ENCODE measurements at places on chromosomes 2 and 18.

GRCh38 chr18:34633368-34633767 is 76.7 kb upstream of the DTNA start:
- no peaks in the 10 kb centered on the region for H3K4me1 ChIP-seq
- no peaks in the 10 kb centered on the region for H3K36me3 ChIP-seq
- DNase-seq = no peak
- H3K27ac ChIP-seq = no peak overlapping the region
- H3K4me3 ChIP-seq = no peak overlapping the region

DNA sequence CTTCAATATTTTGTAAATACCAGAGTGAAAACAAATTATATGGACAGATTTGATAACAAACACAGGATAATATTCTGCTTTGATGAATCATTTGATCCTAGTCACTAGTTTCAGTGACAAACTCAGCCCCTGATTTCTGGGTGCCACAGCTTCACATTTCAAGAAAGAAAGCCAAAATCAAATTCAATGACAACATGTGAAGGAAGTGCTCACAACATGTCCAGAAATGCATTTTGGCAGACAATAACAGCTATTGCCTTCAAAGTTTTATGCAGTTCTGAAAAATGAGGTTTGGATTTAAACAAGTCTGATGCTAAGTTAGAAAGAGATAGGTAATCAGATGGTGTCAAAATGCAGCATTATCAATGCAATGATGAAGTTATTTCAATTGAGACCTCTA is 106.9 kb upstream of the PIEZO2 start:
- H3K4me1 ChIP-seq = no peaks in the 10 kb centered on the region
- no peak overlapping the region for H3K27ac ChIP-seq
- peaks cover 7% of the 10 kb centered on the region for H3K27me3 ChIP-seq
- DNase-seq = no peak

DNA sequence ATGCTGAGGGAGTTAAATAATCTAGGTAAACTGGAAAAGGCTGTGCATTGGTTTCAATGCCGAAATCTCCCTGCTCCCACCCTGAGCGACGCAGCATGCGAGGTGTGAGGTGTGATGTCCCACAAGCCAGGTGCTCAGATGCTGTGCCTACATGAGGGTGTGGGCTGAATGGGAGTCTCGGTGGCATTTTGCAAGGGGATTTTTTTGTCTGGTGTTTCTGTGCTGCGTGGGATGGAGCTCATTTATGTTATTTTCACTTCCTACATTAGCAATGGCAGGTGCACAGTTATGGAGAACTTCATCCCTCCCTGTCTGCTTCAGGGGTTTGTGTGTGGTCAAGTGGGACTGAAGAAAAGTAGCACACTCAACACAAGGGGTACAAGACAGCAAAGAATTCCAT is 110.2 kb upstream of the CCDC68 start:
- no peaks in the 10 kb centered on the region for H3K4me1 ChIP-seq
- no peak overlapping the region for H3K4me3 ChIP-seq
- H3K27me3 ChIP-seq = no peaks in the 10 kb centered on the region
- no peaks in the 10 kb centered on the region for H3K36me3 ChIP-seq
- DNase-seq = no peak

DNA sequence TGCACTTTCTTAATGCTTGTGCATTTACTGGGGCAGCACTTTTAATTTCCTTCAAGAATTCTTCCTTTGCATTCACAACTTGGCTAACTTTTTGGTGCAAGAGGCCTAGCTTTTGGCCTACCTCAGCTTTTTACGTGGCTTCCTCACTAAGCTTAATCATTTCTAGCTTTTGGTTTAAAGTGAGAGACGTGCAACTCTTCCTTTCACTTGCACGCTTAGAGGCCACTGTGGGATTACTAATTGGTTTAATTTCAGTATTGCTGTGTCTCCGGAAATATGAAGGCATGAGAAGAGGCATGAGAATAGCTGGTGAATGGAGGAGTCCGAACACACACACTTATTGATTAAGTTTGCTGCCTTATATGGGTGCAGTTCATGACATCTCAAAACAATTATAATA is 354.1 kb downstream of the DLGAP1 start:
- H3K27me3 ChIP-seq = peaks cover 9% of the 10 kb centered on the region
- no peak for DNase-seq
- no peak overlapping the region for H3K27ac ChIP-seq
- no peak overlapping the region for H3K4me3 ChIP-seq

GRCh38 chr2:215966274-215966673 is 47.1 kb downstream of the MREG start:
- H3K4me3 ChIP-seq = no peak overlapping the region
- H3K36me3 ChIP-seq = peaks cover 16% of the 10 kb centered on the region
- H3K27ac ChIP-seq = no peak overlapping the region
- peaks cover 17% of the 10 kb centered on the region for H3K4me1 ChIP-seq
- DNase-seq = no peak

DNA sequence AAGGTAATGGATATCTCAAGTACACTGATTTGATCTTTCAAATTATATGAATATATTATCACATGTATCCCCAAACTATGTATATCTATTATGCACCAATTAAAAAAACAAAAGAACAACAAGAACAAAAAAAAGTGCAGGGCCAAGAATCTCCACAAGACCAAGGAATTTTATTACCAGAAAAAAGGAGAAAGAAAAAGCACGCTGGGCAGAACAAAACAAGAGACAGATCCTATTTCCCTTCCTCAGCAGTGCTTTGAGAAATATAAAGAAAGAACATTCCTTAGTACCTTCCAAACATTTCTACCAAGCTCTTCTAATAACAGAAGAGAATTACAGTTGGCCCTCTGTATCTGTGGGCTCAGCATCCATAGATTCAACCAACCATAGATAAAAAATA is 144.7 kb upstream of the CREB1 start:
- no peak overlapping the region for H3K4me3 ChIP-seq
- H3K27me3 ChIP-seq = no peaks in the 10 kb centered on the region
- no peak for DNase-seq
- peaks cover 21% of the 10 kb centered on the region for H3K36me3 ChIP-seq
- no peaks in the 10 kb centered on the region for H3K4me1 ChIP-seq
- H3K27ac ChIP-seq = no peak overlapping the region
